ENCODE measurements at places on chromosomes 7 and 10.
A peak's percentile ranks its signal among the peaks of the same experiment; 100 is the strongest.

- no peak for DNase-seq
Observed at GRCh38 chr10:110415809-110416208, 81.9 kb upstream of the DUSP5 start.

DNA sequence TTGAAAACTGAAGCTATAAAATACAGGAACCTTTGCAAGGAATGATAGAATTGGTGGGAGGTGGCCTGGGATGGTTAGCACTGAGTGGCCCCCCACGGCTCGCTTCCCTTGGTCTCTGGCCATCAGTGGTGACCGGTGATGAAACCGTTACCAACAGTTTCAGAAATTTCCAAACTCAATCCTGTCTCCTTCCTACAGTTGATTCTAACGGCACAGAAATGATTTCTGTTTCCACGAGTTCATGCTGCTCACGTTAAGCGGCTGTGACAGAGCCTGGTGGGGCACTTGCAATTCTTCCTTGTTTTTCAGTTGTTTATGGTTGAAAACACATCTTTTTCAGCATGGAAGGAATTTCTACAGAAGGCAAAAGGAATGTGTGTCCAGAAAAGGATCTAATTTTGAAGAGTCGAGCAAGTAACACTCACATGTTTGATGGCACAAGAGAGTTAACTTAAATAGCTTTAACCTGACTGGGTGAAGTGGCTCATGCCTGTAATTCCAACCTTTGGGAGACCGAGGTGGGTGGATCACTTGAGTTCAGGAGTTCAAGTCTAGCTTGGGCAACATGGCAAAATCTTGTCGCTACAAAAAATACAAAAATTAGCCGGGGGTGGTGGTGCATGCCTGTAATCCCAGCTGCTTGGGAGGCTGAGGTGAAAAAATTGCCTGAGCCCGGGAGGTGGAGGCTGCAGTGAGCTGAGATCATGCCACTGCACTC, 100.1 kb downstream of the DNAJB6 start:
- DNase-seq = no peak

DNA sequence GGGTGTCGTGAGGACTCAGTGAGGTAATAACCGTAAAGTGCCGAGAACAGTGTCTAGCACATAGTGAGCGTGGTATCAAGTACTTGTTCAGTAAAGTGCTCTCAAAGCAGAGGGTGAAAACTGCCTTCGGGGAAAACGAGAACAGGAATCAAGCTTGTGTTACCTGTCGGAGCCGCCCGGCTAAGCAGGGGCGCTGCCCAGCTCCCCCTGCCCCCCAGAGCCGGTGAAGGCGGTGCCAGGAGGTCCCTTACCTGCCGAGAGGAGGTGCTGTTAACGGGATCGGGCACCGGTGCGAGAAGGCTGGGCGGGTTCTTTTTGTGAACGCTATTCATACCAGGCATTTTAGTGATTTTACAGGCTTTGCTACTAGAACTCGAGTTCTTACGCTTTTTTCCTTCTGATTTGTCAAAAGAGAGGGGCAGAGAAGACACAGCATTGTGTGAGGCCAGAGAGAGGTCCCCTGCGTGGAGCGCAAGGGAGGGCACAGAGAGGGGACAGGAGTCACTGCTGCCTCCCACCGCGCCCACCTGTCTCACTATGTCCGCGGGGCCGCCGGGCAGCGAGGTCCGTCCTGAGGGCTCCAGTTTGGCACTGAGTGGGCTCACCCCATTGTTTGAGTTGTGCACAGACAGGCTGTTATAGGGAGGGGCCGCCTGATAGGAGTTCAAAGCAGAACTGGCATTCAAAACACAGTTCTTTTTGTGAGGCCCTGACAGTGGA, 32.5 kb upstream of the EFCAB10 start:
- DNase-seq = no peak

DNA sequence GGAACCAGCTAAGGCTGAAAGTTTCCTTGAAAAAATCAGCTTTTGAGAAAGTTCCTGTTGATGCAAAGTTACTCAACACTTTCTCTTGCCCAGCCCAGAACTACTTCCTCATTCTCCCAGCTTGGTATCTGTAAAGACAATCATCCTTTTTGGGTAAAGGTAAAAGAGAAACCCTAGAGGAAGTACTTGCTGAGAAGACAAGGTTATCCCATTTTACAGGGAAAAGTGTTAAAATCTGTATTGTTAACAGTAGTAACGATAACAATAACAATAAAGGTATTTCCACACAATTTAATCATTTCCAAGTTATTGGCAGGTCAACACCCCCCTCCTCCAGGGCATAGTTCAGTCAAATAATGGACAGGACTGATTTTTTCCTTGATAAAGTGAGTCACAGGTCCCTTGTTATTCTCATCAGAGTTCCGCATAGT, 2.4 kb downstream of the ALOX5 start:
- DNase-seq = no peak

DNA sequence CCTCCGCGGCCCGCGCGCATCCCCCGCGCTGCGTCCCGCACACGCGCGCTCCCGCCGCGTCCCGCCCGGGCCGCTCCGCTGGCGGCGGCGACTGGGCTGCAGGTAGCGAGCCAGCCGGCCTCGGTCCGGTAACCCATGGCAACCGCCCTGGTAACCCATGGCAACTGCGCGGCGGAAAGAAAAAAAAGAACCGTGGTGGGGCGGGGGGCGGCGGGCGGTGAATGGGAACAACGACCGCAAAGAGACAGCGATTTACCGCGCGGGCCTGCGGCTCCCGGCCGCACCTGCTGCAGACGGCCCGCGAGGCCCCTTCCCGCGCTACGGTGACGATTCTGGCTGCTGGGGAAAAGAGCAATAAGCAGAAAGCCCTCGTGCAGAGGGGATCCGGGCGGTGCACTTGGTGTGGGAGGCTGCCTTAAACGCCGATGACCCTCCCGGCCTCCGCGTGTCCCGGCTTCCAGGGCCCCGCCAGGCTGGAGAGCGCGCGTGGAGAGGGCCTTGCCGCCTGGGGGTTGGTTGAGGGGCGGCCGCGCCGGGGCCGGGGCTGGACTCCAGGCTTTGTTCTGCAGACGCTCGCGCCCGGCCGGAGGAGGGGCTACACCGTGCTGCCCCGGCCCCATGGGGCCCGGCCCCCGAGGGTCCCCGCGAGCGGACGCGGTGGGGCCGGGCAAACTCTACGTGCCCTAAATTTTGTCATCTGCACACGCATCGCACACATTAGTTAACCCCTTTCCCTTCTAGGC, 84.7 kb downstream of the SNX10 start:
- DNase-seq = peak; percentile 43

GRCh38 chr7:18128846-18129245, 101.2 kb upstream of the PRPS1L1 start:
- no peak for DNase-seq

DNA sequence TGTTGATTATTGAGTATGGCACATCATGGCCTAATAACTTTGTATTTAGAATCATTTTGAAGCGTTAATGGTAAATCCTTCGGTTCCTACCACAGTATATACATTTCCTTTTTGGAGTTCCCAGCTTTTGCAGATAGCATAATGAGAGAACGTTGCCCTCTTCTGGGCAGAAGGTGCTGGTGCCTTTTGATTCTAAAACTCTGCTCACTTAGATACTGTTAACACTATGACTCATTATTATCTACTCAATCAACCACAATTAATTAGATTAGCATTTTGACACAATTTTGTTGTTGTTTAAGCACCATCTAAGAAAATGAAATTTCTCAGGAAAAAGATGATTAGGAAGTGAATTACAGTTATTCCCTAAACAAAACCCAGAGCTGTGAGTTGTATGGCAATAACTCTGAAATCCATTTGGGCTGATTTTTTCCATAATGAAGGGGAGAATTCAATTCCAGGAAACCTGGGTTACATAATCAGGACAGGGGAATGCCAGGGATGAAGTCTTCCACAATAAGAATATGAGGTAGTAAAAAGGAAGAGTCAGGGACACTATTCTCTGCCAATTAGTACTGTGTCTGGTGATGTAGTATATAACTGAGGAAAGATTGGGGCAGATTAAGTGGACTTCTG, 11.5 kb upstream of the DLD start:
- no peak for DNase-seq

- DNase-seq = no peak
Observed at GRCh38 chr10:132802694-132803320, 16.9 kb upstream of the NKX6-2 start.

DNA sequence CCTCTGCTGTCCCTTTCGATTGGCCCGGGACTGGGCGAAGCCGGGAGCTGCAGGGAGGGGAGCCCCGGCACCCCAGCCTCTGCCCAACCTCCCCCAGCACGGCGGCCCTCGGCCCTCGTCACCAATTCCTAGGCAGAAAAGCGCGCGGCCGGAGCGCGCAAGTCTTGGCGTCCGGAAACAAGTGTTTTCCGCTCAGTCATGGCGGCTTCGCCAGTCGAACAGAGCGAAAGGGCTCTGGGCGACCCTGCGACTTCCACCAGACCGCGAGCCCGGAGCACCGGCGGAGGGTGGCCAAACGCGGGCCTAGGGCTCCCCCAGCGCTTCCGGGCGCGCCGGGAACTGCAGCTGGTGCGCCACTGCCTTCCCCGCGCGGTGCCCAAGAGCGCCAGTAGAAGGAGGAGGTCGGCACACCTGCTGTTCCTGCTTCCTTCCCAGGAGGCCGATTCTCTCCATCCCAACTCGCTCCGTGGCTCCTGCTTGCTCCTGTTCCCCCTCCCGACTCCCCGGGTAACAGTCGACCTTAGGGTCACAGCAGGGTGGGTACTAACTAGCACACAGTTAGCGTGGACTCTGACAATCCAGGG, 729.9 kb downstream of the ZWINT start:
- DNase-seq = peak; percentile 39
